ENCODE measurements at places on chromosomes 1 and 21.
A peak's percentile ranks its signal among the peaks of the same experiment; 100 is the strongest.

- no peak for DNase-seq
- peaks cover 39% of the 10 kb centered on the region for H3K27me3 ChIP-seq
- no peak overlapping the region for H3K27ac ChIP-seq
- no peaks in the 10 kb centered on the region for H3K36me3 ChIP-seq
- H3K4me1 ChIP-seq = no peaks in the 10 kb centered on the region
Measured at GRCh38 chr1:113401728-113402127, 11.4 kb downstream of the MAGI3 start.

GRCh38 chr1:230498704-230499103 is 72.6 kb upstream of the PGBD5 start:
- DNase-seq = no peak
- H3K36me3 ChIP-seq = no peaks in the 10 kb centered on the region
- no peaks in the 10 kb centered on the region for H3K4me1 ChIP-seq
- H3K4me3 ChIP-seq = no peak overlapping the region
- H3K27me3 ChIP-seq = peaks cover 37% of the 10 kb centered on the region
- H3K27ac ChIP-seq = no peak overlapping the region

- H3K4me3 ChIP-seq = no peak overlapping the region
- H3K4me1 ChIP-seq = no peaks in the 10 kb centered on the region
- H3K27me3 ChIP-seq = no peaks in the 10 kb centered on the region
Measured at GRCh38 chr1:230260831-230261230, 165.3 kb downstream of the PGBD5 start.

- H3K27ac ChIP-seq = no peak overlapping the region
- no peaks in the 10 kb centered on the region for H3K27me3 ChIP-seq
- no peak overlapping the region for H3K4me3 ChIP-seq
Measured at GRCh38 chr1:224675590-224675989, 59.5 kb downstream of the CNIH3 start.

DNA sequence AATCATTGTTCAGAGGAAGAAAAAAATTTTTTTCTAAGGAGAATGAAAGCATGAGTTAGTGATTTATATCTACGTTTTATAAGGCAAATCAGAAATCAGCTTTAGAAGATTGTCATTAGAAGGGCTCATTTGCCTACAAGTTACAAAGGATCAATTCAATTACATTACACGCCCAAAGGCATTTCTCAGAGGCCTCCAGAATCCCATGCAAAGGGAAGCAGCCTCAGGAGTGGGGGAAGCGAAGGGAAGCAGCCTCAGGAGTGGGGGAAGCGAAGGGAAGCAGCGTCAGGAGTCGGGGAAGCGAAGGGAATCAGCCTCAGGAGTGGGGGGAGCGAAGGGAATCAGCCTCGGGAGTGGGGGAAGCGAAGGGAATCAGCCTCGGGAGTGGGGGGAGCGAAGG is 206.2 kb downstream of the GREM2 start:
- DNase-seq = no peak
- no peak overlapping the region for H3K4me3 ChIP-seq

DNA sequence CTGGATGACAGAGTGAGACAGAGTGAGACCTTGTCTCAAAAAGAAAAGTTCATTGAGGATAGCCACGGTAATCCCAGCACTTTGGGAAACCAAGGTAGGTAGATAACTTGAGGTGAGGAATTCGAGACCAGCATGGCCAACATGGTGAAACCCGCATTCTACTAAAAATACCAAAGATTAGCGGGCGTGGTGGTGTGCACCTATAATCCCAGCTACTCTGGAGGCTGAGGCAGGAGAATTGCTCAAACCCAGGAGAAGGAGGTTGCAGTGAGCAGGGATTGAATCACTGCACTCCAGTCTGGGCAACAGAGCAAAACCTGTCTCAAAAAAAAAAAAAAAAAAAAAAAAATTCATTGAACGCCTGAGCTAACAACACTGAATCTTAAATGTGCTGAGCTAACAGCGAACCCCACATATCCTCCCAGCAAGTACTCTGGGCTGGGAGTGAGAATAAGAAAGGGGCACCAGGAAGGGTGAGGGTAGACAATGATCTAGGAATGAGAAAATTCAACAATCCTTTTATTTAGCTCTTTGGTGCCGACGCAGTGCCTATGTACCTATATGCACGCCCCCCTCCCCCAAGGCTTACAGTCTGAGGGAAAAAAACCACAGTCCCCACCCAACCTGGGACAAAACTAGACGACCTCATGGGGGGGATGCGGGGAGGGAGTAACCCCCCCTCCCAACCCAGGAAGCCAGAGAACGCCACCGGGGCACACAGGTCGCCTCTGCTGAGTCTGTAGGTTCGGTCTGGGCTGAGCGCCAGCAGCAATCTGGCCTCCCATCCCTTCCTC is 1.4 kb upstream of the CACNA1S start:
- H3K36me3 ChIP-seq = no peaks in the 10 kb centered on the region
- H3K27me3 ChIP-seq = no peaks in the 10 kb centered on the region
- H3K27ac ChIP-seq = peak overlapping the region; percentile 90
- no peak for DNase-seq
- peak overlapping the region; percentile 95 for H3K4me3 ChIP-seq

DNA sequence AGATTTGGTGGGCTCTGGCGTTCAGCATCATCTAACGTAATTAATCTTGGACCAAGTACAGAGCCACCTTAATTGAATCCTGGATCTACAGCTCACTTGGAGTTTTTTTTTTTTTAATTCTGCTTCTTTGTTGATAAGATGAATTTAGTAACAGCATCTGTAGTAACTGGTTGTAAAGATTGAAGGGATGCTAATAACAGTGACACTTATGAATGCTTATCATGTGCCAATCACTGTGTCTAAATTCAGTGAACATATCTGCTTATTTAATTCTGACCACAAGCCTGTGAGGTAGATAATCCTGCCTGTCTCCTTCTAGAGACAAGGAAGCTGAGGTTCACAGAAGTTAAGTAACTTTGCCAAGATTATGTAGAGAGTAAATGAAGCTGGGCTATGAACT is 408.0 kb downstream of the RWDD3 start:
- no peaks in the 10 kb centered on the region for H3K27me3 ChIP-seq
- H3K4me1 ChIP-seq = no peaks in the 10 kb centered on the region
- no peak overlapping the region for H3K27ac ChIP-seq
- H3K4me3 ChIP-seq = no peak overlapping the region
- DNase-seq = no peak

GRCh38 chr1:230308039-230308438 is 118.1 kb downstream of the PGBD5 start:
- DNase-seq = no peak
- no peak overlapping the region for H3K4me3 ChIP-seq
- H3K4me1 ChIP-seq = peaks cover 6% of the 10 kb centered on the region
- no peaks in the 10 kb centered on the region for H3K27me3 ChIP-seq
- H3K27ac ChIP-seq = no peak overlapping the region
- H3K36me3 ChIP-seq = no peaks in the 10 kb centered on the region

GRCh38 chr1:113931451-113931851 is 2.3 kb downstream of the HIPK1 start:
- peak overlapping the region; percentile 97 for H3K27ac ChIP-seq
- peak overlapping the region; percentile 96 for H3K4me3 ChIP-seq
- peak; percentile 43 for DNase-seq
- H3K27me3 ChIP-seq = no peaks in the 10 kb centered on the region
- H3K36me3 ChIP-seq = no peaks in the 10 kb centered on the region

DNA sequence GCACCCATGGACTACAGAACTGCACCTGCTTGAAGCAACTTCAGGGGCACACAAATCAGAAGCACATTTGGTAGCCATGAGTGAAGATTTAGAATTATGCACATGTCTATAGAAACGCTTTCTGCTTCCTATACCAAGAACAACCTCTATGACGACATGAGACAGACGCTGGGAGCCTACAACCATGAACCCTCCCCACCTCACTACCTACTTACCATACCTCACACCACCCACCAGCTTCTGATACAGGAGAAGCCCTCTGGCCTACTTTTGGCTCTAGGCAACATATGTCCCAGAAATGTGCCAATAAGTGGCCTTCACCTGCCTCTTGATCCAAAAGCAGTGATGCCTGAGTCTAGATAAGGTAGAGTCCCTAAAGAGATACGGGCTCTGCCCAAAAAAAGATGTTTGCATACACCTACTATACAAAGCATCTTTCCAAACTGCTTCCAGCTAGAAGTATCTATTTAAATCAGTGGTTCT is 58.5 kb downstream of the SLC45A1 start:
- H3K27me3 ChIP-seq = no peaks in the 10 kb centered on the region
- no peak overlapping the region for H3K27ac ChIP-seq
- peaks cover 44% of the 10 kb centered on the region for H3K36me3 ChIP-seq
- no peak for DNase-seq
- no peak overlapping the region for H3K4me3 ChIP-seq
- H3K4me1 ChIP-seq = peaks cover 46% of the 10 kb centered on the region

GRCh38 chr1:211133393-211133835 is 534 bp downstream of the KCNH1 start:
- H3K36me3 ChIP-seq = no peaks in the 10 kb centered on the region
- H3K4me1 ChIP-seq = peaks cover 6% of the 10 kb centered on the region

DNA sequence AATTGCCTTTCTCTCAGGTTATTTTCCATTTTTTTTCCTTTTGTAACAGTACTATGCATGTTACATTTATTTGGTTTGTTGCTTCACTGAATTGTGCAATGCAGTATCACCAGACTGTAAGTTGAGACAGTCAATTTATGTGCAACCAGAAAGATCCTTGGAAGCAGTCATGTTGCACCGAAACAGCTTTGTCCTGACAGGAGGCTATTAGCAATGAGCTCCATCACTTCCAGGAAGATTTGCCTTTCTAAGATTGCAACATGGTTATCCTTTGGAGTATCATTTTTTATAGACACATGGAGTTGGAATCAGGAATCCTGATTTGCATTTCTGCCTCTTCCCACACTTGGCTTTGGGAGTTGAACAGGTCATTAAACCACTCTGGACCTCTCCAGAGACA is 84.5 kb upstream of the ST6GALNAC5 start:
- H3K27me3 ChIP-seq = peaks cover 12% of the 10 kb centered on the region
- H3K27ac ChIP-seq = no peak overlapping the region
- H3K4me1 ChIP-seq = no peaks in the 10 kb centered on the region

DNA sequence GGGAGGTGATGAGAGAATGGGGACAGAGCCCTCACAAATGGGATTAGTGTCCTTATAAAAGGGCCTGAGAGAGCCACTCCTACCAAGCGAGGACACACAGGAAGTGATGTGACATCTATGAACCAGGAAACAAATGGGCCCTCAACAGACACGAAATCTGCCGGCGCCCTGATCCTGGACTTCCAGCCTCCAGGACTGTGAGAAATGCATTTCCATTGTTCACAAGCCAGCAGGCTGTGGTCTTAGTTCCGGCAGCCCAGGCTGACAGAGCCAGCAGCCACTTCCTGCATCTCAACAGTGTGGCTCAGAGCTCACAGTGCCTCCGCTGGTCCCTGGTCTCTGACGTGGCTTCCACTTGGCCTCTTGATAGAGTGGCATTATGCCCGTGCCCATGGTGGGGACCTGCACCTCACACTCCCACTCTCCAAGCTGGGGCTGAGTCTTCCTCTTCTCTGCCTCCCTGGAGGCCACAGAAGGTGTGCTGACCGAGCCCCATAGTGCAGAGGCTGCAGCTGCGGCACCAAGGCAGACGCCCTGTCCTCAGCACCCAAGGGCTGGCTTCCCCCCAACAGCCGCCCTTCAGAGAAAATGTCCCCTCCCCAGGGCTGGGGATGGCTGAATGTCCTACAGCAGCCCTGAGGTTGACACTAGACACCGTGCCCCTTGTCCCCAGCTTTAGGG is 44.9 kb downstream of the ACOT7 start:
- peaks cover 26% of the 10 kb centered on the region for H3K4me1 ChIP-seq
- H3K4me3 ChIP-seq = peak overlapping the region; percentile 66
- peak overlapping the region; percentile 94 for H3K27ac ChIP-seq
- peak; percentile 64 for DNase-seq

DNA sequence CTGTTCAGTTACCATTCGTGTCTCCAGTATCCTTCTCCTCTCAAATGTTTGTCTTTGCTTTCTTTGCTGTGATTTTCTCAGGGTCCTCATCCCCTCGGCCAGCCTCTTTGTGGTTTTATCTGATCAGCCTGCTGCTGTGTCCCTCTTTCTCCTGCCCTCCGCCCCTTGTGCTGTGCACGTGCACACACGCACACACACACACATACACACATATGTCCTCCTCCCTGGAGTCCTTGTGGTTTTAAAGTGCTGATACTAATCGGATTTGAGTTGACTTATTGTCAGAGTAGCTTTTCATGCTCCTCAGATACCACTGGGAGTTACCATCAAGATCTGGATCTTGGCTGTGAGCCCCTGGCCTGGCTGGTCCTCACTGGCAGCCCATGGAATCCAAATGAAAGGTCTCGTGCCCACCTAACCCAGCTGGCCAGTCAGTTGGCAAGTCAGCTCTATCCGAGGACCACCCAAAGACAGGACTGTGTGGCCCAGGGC is 34.1 kb downstream of the QSOX1 start:
- H3K4me1 ChIP-seq = no peaks in the 10 kb centered on the region
- H3K27ac ChIP-seq = no peak overlapping the region
- no peaks in the 10 kb centered on the region for H3K36me3 ChIP-seq
- H3K4me3 ChIP-seq = no peak overlapping the region
- DNase-seq = no peak
- no peaks in the 10 kb centered on the region for H3K27me3 ChIP-seq

GRCh38 chr21:38958940-38959691 is 153.4 kb downstream of the ETS2 start:
- peaks cover 3% of the 10 kb centered on the region for H3K27me3 ChIP-seq
- no peak for DNase-seq
- H3K27ac ChIP-seq = no peak overlapping the region
- no peaks in the 10 kb centered on the region for H3K4me1 ChIP-seq
- peaks cover 3% of the 10 kb centered on the region for H3K36me3 ChIP-seq

- no peaks in the 10 kb centered on the region for H3K36me3 ChIP-seq
- peak overlapping the region; percentile 82 for H3K4me3 ChIP-seq
- peaks cover 26% of the 10 kb centered on the region for H3K4me1 ChIP-seq
Measured at GRCh38 chr1:245155272-245156040, 671 bp downstream of the KIF26B start.

GRCh38 chr21:18384771-18385170 is 18.8 kb downstream of the TMPRSS15 start:
- no peaks in the 10 kb centered on the region for H3K27me3 ChIP-seq
- no peaks in the 10 kb centered on the region for H3K36me3 ChIP-seq
- no peak overlapping the region for H3K27ac ChIP-seq
- H3K4me3 ChIP-seq = no peak overlapping the region

GRCh38 chr1:233598891-233599541 is 14.9 kb upstream of the KCNK1 start:
- H3K4me3 ChIP-seq = no peak overlapping the region
- no peaks in the 10 kb centered on the region for H3K36me3 ChIP-seq
- peaks cover 9% of the 10 kb centered on the region for H3K27me3 ChIP-seq
- DNase-seq = no peak

Data from naive thymus-derived CD8-positive, alpha-beta T cell (primary cell).